Hypothalamus (tissue), 51 donors: ENCODE measurements at places on chromosomes 5 and 9.

DNA sequence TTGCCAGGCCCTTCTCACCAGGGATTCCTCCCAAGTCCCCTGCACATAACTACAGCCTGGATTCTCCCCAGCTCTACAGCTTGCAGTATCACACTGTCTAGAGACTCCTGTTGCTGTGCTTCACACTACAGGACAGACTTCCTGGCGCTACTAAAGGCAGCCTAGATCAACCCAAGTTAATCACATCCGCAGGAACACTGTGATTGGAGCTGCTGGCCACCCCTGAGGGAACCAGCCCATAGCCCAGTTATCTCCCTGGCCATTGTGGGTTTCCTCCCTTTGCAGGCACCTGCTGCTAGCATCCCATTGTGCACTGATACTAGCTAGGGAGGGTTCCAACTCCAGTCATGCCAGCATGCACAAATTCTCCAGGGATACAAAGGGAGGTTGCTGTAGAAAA is 53.5 kb downstream of the NLN start:
- DNase-seq, result no peak

DNA sequence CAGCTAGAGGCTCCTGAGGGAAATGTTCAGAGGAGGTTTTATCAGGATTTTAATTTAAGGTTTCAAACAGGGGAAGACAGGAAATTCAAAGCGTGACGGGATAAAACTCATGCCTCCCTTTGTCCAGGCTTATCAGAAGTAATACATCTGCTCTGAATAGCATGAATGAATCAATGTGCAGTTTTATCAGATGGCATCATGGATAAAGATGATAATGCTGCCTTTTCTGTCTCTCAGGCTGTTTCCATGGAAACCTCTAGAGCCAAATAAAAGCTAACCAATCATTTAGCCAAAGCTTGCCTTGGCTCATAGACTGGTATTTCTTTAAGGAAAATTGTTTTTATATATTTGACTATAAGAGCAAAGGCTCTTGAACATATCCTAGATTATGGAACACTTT is 16.4 kb downstream of the MFAP3 start:
- no peak for DNase-seq

DNA sequence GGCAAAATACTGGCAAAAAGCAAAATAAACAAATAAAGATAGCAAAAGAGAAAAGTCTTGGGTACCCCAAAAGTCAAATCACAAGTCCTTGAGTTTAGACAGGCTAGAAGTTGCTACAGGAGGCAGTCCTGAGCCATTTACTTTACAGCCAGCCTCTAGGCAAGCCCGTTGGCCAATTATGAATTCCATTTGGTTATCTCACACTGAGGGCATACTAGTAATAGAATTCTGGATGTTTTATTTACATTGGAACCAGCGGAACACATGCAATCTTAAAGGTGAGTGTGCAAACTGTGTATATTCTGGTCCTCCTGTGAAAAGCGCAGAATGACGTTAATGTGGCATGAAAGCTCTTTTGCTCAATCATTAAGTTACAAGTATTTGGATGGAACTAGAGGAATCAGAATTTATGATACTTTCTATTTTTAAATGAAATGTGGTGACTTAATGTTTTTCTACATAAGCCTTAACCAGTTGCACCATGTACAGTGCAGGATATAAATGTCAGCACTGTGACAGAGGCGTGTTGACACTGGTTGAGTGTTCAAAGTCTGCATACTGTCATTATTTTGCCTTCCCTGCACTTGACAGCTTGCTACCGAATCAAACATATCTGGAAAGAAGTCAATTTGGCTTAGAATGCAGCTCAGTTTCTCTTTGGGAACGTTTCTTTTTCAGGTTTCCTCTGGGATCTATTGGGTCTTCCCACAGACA is 7.9 kb downstream of the GDNF start:
- DNase-seq, result no peak

- no peak for DNase-seq
Observed at GRCh38 chr5:36443941-36444340, 142.2 kb upstream of the RANBP3L start.

DNA sequence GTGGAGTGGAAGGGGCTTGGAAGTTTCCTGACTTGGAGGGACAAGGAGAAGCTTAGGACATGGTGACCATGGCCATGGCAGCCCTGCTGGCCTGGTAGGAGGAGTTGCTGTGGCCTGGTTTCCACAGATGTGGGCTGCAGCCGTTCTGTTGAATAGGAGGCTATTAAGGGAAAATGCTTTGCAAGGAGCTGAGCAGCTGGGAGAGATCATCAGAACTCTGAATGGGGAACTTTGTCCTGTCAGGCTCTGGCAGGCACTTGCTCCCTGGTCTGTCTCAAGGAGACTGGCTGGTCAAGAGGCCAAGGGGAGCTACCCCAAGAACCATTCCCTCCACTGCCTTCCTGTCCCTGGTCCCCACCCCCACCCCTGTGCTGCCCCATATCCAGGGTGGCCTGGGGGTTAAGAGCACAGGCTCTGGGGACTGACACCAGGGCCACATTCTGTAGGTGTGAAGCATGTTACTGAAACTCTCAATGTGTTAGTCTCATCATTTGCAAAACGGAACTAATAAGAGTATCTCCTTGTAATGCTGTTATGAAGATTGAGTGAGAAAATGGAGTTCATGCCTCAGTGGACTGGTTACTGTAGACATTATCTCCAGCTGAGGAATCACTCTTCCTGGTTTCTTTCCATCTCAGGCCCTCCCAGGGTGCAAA is 84.0 kb upstream of the ARAP3 start:
- DNase-seq, result no peak

- no peak for DNase-seq
Observed at GRCh38 chr5:135878156-135878620, 17.5 kb downstream of the IL9 start.

GRCh38 chr5:52674815-52675545 is 112.7 kb upstream of the ITGA1 start:
- no peak for DNase-seq

- DNase-seq, result no peak
Observed at GRCh38 chr5:31007672-31008071, 185.8 kb upstream of the CDH6 start.

- no peak for DNase-seq
Observed at GRCh38 chr5:105639068-105639467, 2031.7 kb downstream of the EFNA5 start.

GRCh38 chr5:32664523-32664922 is 46.6 kb upstream of the NPR3 start:
- no peak for DNase-seq

DNA sequence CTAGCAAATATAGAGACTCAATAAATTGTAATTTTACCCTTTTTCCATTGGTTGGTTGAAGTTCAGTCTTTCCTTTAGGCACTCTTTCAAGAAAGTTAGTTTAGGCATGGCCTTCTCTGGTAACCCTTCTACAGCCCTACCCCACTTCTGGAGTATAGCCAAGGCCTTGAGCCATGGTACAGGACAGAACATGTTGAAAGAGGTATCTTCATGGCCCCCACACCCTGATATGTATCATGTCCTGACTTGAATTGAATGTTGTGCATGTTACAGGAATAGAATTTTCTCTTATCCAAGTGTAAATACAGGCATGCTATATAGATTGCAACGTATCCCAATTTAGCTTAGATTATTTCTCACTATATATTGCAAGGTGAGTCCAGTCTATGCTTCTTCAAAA is 175.6 kb downstream of the CD180 start:
- no peak for DNase-seq

DNA sequence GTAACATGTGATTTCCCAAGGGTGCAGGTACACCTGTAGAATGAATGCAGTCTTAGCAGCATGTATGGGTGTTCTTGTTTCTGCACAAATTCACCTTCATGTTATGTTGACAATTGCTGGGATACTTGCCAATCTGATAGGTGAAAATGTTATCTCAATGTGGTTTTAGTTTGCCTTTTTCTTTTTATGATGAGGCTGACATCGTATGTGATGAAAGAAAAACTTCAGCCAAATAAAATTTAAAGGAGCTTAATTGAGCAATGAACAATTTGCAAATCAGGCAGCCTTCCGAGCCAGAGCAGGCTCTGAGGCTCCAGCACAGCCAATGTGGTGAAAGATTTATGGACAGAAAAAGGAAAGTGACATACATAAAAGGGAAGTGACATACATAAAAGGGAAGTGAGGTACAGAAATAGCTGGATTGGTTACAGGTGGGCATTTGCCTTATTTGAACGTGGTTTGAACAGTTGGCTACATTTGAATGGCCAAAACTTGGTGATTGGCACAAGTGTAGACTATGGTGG is 10.5 kb downstream of the TAL2 start:
- no peak for DNase-seq

DNA sequence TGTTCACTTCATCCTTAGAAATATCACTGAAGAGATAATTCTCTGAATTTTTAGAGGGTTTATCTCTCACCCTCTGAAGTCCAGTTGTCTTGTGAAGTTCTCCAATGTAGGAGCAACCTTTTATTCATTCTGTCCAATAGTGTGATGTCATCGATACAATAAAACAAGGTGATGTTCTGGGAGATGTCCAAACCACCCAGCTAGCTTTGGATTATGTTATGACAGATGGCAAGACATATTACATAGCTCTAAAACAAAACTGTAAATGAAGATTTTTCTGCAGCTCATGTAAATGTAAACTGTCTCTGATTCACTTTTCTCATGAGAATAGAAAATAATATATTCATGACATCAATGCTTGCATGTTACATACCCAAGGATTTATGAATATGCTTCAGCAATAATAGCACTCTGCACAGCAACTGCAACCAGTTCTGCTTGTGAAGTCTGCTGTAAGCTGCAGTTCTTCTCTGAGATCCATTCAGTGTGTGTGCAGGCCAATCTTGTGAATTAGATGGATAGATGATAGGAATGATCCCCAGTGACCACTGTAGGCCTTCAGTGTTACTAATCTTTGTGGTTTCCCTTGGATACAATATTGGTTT is 172.6 kb upstream of the CDH12 start:
- DNase-seq, result no peak

GRCh38 chr9:84137968-84138367 is 157.4 kb downstream of the RMI1 start:
- DNase-seq, result no peak

DNA sequence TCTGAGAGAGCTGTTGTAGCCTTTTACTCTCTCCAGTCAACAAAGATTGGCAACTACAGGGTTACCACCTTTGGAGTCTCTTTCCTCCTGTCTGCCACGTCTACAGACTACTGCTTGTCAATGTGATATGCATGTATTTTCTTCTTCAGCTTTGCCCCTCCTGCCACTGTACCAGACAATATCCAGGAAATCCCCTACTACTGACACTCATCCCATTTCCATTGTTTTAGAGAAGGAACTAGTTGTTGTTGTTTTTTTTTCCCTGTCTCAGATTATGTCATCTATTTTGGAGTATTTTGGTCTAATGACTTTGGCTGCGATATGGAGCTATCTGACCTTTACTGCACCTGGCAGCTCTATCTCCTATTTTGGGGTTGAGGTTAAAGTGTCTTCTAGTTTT is 50.1 kb upstream of the MACIR start:
- DNase-seq, result no peak

- DNase-seq, result no peak
Observed at GRCh38 chr9:124810663-124811355, 33.9 kb downstream of the OLFML2A start.

GRCh38 chr5:89480406-89481007 is 597.5 kb upstream of the MEF2C start:
- no peak for DNase-seq

DNA sequence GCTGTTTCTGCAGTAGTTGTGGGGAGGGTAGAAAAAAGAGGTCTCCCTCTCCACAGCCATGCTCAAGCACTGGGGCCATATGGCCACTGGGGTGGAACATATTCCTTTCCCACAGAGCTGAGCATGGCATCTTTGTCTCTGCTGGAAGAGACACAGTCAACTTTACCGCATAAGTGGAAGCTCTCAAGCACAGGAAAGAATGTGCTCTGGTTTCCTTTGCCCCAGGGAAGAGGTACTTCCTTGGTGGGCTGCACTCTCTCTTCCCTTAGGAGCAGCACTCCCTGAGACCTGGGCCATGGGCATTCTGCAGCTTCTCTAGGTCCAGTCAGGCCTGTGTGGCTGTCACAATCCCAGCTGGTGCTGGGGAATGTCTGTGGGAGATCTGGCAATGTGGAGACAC is 168.5 kb upstream of the ACTBL2 start:
- no peak for DNase-seq

GRCh38 chr5:9282211-9282610 is 263.7 kb downstream of the SEMA5A start:
- DNase-seq, result no peak

GRCh38 chr9:124180557-124180956 is 77.2 kb upstream of the NEK6 start:
- DNase-seq, result no peak

- no peak for DNase-seq
Observed at GRCh38 chr5:14420101-14420811, 161.3 kb upstream of the OTULINL start.

DNA sequence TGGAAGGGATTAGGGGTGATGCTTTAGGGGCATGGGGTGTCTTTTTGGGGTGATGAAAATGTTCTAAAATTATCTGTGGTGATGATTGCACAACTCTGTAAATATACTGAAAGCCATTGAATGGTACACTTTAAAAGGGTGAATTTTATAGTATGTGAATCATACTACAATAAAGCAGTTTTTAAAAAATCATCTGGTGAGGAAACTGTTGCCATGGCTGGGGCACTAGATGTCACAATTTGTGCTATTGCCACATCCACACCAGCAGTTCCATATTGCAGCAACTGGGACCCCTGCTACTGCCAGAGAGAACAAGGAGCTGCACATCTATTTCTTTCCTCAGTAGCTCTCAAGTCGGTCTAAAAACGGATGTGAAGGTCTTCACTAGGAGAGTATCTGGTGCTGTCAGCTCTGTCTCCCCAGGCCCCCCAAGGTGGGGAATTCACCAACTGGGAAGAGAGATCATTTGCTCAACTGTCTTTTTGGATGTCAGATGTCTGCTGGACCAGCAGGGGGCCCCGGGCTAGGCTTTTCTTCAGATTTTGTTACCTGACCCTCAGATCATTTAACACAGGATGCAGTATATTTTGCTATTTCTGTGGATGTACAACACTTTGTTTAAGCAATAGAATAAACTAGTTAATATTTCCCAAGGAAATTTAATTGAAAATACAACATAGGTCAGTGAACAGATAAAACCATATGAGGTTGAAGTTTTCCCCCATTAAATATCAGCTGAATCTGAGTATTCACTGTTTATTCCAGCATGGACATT is 13.2 kb downstream of the CMYA5 start:
- DNase-seq, result no peak

DNA sequence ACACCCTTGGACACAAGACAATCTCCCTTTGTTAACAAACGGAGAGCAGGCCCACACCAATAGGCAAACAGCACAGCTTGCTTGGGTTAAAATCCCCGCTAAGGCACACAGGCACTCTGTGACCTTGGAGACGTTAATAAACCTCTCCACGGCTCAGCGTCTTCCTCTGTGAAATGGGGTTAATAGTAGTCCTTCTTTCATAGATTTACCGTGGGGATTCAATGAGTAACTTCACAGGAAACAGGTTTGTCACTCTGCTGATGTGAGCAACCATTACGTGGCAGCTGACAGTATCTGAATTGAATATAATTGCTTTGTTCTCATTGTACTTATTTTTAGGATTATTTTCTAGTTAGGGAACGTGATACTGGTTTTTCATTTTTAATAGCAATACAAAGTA is 65.2 kb upstream of the ADRA1B start:
- DNase-seq, result no peak

- DNase-seq, result no peak
Observed at GRCh38 chr5:6488021-6488420, 39.4 kb downstream of the UBE2QL1 start.
